Kasumi-1 (cell line): ENCODE measurements at places on chromosomes 3 and 15.

DNA sequence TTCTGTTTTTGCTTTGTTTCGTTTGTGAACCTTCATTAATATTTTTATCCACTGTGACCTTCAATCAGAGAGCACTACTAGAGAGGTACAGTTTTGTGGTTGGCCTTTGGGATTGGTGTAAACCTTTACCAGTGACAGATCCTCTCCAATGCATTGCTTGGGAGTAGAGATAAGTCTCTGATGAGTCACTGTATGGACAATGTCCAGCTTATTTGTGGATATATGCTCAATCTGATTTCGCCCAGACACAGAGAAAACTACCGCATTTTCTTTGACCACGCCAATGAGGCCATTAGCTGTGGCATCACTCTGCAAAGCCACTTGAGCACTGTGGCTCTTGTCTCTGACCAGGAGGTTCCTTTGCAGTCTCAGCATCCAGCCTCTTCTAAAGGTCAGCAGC lies 964.7 kb downstream of the TUSC7 start:
- no peak for DNase-seq

- no peak for DNase-seq
Measured at GRCh38 chr15:41827290-41827879, 507 bp upstream of the JMJD7 start.

- DNase-seq, result no peak
Measured at GRCh38 chr15:65042776-65043327, 2.3 kb upstream of the SLC51B start.

DNA sequence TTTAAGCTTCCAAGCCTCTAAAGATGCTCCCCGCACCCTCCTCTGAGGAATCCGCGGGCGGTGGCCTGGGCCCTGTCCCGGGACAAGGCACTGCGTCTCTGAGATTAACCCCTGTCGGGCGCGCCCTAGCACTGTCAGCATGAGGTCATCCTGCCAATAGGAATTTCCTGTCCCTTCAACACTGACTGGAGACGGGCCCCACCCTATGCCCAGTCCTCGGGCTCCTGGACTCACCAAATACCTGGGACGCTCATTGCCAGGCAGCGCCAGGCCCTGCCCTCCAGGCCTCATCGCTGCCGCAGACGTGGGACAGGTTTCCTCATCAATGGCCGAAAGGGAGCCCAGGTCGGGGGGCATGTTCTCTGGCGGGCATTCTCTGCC lies 67.6 kb upstream of the SH3GL3 start:
- DNase-seq, result no peak

DNA sequence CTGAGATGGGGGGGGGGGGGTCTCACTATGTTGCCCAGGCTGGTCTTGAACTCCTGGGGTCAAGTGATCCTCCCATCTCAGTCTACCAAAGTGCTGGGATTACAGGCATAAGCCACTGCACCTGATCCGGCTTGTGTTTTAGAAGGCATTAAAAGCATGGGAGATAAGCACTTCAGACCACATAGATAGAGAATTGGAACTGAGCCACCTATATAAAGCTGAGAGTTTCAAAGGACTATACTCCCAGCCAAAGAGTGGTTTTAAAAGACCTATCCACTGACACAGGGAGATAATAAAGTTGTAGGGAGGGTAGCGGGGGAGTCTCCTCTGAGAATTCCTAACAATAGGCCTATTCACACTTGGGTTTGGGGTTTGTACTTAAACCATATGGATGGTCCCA lies 34.8 kb downstream of the DENND4A start:
- no peak for DNase-seq

DNA sequence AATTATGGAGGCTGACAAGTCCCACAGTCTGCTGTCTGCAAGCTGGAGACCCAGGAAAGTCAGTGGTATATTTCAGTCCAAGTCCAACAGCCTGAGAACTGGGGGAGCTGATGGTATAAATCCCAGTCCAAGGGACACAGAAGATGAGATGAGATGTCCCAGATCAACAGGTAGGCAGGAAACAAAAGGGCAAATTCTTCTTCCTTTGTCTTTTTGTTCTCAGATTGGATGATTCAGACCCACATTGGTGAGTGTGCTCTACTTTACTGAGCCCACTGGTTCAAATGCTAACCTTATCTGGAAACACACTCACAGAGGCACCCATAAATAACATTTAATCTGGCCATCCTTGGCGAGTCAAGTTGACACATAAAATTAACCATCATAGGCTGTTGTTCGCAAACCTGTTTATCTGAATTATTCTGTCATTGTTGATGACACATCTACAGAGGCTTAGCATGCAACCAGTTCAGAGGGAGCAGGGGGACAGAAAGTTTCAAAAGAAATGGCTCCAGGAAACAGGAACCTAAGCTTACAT lies 62.7 kb upstream of the ITGA11 start:
- no peak for DNase-seq

DNA sequence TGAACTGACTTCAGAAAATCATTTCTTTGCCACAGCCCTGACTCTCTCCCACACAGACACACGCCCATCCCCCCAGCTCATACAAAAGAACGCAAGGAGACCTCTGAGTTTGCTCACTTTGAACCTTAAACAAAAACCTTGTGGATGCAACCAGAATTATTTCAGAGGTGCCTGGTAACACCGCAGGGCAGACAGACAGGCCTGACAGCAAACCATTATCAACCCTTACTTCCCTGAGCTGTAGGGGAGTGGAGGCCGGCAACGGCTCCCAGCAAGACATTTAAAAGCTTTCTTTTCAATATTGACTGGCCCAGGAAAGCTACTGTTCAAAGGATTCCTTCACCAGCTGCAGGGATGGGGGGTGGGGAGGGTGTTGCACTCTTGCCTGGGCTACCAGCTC lies 2.0 kb upstream of the EFCC1 start:
- no peak for DNase-seq

DNA sequence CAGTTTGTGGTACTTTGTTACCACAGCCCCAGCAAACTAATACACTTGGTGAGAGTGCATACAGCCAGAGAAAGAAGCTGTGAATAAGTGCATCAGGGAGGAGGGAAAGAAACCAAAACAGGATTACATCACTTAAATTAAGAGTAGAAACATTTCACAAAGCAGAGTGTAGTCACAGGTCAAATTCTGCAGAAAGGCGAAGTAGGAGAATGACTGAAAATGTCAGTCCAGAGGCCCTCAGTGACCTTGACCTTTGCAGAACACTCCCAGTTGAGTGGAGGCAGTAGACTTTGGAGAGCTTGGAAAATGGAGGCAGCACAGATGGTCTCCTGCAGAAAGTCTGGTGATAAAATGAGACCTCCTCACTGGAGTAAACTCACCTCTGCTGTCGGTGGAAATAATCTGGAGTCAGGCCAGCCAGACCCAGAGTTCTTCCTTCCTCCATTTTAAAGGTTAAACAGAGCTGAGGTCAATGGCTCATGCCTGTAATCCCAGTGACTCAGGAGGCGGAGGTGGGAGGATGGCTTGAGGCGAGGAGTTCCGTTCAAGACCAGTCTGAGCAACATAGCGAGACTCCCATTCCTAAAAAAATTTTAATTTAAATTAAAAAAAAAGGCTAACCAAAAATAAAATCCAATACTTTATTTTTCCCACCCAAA lies 5.0 kb downstream of the CD86 start:
- DNase-seq, result no peak

DNA sequence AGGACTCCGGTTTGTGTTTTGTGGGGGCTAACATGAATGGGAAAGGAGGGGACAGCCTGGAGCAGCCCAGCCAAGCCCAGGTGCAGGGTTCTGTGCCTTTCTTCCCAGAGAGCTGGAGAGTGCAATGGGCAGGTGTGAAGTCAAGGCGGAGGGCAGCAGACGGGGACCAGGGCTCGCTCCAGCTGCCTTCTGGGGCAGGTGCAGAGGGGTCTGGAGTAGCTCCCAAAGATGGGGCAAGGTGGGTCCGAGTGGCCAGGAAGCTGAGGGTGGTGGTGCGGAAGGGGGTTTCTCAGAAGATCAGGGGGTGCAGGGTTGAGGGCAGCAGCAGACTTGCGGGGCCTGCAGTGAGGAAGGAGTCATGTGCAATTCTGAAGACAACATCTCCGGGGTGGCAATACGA lies 158.9 kb downstream of the NSMCE3 start:
- no peak for DNase-seq

DNA sequence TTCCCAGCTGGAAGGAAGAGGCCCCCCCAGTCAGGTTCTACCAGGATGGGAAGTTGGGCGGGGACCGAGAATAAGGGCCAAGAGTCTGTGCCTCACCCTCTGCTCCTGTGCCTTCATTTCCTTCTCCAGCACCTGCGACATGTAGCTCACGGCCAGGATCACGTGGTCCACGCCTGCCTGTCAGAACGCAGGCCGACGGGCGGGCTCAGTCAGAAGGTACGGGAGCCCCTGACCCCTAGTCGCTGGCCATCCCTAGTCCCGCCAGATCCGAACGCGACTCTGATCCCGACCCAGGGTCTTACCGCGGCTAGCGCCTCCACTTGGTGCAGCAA lies 489 bp downstream of the GMPPB start:
- DNase-seq, result no peak

GRCh38 chr3:4474683-4475490 lies 7.8 kb upstream of the SUMF1 start:
- peak; percentile 91 for DNase-seq

GRCh38 chr3:120142236-120142635 lies 48.0 kb upstream of the GSK3B start:
- DNase-seq, result no peak

DNA sequence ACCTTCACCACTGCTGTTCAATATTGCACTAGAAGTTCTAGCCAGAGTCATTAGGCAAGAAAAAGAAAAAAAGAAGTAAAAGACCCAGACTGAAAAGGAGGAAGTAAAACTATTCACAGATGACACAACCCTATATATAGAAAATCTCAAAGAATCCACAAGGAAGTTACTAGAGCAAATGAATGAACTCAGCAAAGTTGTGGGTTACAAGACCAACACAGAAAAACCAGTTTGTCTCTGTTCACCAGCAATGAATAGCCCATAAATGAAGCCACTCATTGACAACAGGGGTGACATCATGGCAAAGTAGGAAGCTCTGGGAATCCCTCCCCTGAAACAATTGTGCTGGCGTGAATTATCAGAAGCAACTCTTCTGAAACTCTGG lies 4.6 kb downstream of the CFAP100 start:
- DNase-seq, result peak; percentile 92

- no peak for DNase-seq
Measured at GRCh38 chr15:72991026-72991425, 61.2 kb upstream of the NEO1 start.

DNA sequence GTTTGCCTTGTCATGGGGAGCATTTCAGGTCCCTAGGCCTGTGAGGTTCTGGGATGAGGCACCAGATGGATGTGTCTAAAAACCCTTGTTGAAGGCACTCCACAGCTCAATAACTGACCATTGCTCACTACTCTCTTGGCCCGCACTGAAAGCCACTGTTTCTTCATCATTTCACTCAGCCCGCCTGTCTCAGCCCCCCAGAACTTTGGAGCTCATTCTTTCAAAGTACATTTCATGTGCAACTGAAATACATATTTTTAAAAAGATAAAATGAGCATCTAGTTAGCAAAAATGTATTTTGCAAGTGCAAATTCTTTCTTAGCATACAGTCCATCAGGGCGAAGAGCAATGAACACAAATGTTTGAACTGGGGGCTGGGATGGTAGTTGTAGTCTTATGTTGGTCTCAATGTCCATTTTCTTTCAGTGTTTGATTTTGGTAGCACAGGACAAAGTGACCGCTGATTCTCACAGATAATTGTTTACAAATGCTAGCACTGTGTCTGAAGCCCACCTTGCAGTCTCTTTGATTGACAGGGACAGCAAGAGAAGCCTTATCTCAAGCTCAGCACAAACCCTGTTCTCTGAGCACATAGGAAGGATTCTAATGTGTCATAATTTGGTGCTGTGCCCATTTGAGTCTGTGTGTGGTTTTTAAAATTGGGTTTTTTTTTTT lies 19.6 kb downstream of the HEMK1 start:
- no peak for DNase-seq
